ENCODE measurements at places on chromosomes 1 and 21. TPM values are rescaled to one million over a fixed set of nuclear protein-coding genes. Genes with fewer than 3 reads are reported as not detected.

GRCh38 chr1:224169718-224170270, 13.2 kb upstream of the DEGS1 start:
- no peak overlapping the region for H3K27ac ChIP-seq
- no peaks in the 10 kb centered on the region for H3K36me3 ChIP-seq
- peaks cover 3% of the 10 kb centered on the region for H3K27me3 ChIP-seq
- DNase-seq: no peak
- peaks cover 10% of the 10 kb centered on the region for H3K4me1 ChIP-seq

- peaks cover 16% of the 10 kb centered on the region for H3K4me1 ChIP-seq
- peak overlapping the region; percentile 96 for H3K4me3 ChIP-seq
- no peaks in the 10 kb centered on the region for H3K27me3 ChIP-seq
- peaks cover 6% of the 10 kb centered on the region for H3K36me3 ChIP-seq
- peak overlapping the region; percentile 66 for H3K27ac ChIP-seq
Observed at GRCh38 chr1:241639623-241640148, 483 bp downstream of the CHML start.

DNA sequence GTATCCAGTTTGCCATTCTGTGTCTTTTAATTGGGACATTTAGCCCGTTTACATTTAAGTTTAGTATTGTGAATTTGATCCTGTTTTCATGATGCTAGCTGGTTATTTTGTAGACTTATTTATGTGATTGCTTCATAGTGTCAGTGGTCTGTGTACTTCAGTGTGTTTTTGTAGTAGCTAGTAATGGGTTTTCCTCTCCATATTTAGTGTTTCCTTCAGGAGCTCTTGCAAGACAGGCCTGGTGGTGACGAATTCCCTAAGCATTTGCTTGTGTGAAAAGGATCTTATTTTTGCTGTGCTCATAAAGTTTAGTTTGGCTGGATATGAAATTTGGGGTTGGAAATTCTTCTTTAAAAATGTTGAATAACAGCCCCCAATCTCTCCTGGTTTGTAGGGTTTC, 69.2 kb upstream of the PDC start:
- H3K4me3 ChIP-seq: no peak overlapping the region
- H3K4me1 ChIP-seq: peaks cover 11% of the 10 kb centered on the region
- DNase-seq: peak; percentile 37

- peak; percentile 75 for DNase-seq
- no peak overlapping the region for H3K4me3 ChIP-seq
- no peak overlapping the region for H3K27ac ChIP-seq
Observed at GRCh38 chr21:45136927-45137611, 62.7 kb downstream of the ADARB1 start.

The VANGL2 gene
- 26.1 TPM for total RNA-seq

The COL16A1 gene
- total RNA-seq: 56.5 TPM

DNA sequence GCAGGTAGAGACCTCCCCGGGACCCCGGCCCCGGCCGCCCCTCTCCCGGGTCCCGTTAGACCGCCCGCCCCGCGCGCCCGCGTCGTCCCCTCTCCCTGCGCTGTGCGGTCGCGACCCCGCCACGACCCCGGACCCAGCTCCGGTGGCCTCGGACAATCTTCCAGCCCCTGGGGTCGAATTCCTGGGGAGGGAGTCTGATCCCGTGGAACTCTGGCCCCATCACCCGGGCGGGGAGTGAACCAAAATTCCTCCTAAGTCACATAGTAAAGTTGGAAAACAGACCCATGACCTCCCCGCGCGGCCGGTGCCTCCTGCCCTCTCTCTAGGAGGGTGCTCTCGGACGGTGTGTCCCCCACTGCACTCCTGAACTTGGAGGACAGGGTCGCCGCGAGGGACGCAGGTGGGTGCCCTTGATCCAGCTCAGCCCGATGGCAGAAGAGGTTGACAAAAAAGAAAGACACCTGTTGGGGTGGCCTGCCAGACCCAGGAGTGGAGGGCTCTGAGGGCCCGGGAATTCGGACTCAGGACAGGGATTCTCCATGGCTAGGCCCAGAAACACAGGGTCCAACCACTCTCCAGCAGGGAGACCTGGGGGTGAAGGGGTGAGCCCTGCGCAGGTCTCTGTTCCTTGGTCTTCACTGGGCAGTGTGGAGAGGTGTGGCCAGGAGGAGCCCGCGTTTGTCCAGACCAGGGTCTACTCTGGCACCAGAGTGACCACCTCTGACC, 451 bp downstream of the ADAMTSL4 start:
- H3K36me3 ChIP-seq: no peaks in the 10 kb centered on the region
- H3K4me1 ChIP-seq: peaks cover 14% of the 10 kb centered on the region
- H3K27me3 ChIP-seq: no peaks in the 10 kb centered on the region
- no peak overlapping the region for H3K27ac ChIP-seq
- DNase-seq: no peak

- peaks cover 2% of the 10 kb centered on the region for H3K27me3 ChIP-seq
- no peaks in the 10 kb centered on the region for H3K36me3 ChIP-seq
- no peaks in the 10 kb centered on the region for H3K4me1 ChIP-seq
- H3K27ac ChIP-seq: no peak overlapping the region
- DNase-seq: no peak
Observed at GRCh38 chr1:222314839-222315238, 233.1 kb downstream of the HHIPL2 start.

DNA sequence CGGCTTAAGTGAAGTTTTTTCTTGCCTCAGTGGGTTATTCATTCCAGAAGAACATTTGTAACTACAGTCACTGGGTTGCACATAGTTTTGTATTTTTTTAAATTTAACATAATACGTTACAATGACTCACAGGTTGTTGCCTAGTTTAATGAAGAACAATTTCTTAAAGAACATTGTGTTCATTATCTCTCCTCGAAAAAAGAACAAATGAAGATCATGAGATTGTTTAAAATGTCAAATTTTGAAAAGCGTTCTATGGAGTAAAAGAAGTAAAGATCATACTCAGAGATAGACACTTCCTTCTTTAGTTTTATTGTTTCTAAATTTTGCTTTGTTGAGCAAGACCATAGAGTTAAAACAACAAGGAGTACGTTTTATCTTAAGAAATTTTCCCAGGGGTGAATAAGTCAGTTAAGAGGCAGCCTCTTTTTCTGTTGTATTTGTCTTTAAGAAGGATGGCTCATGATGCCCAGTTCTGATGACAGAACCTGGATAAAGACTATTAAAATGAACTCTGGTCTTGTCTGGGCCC, 10.5 kb upstream of the SLAMF1 start:
- H3K27ac ChIP-seq: no peak overlapping the region
- H3K4me1 ChIP-seq: no peaks in the 10 kb centered on the region
- DNase-seq: no peak
- no peaks in the 10 kb centered on the region for H3K36me3 ChIP-seq
- H3K27me3 ChIP-seq: no peaks in the 10 kb centered on the region

- no peak overlapping the region for H3K27ac ChIP-seq
- H3K4me3 ChIP-seq: no peak overlapping the region
- peak; percentile 36 for DNase-seq
- no peaks in the 10 kb centered on the region for H3K4me1 ChIP-seq
- H3K27me3 ChIP-seq: peaks cover 13% of the 10 kb centered on the region
Observed at GRCh38 chr1:152141971-152142584, 16.9 kb downstream of the RPTN start.

The ALX3 gene
- total RNA-seq: not detected

DNA sequence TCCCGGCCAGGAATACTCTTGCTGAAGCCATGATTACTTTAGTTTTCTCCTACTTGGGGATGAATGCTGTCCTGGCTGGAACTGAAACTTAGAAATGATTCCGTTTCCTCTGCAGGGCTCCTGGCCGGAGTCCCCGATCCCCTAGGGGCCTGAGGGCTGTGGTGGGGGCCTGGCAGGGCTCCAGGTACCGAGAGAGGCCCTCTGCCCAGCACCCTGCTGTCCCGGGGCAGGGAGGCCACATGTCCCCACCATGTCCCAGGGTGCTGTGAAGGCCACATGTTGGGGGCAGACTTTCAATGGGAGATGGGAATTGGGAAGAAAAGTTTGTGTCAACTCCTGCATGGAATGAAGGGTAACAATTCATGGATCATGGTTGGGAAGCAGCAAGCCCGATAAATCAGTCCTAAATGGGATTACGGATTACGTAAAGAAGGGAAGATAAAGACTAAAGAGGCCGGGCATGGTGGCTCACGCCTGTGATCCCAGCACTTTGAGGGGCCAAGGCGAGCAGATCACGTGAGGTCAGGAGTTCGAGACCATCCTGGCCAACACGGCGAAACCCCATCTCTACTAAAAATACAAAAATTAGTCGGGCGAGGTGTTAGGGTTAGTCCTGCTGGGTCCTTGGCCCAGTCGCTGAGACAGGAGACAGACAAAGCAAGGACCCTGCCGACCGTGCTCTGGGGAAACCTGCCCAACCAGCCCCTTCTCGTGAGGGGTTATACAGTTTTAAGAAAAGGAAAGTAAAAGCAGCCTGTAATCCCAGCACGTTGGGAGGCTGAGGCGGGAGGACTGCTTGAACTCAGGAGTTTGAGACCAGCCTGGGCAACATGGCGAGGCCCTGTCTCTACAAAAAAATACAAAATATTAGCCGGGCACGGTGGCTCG, 37.6 kb downstream of the MORN1 start:
- no peak for DNase-seq
- H3K36me3 ChIP-seq: no peaks in the 10 kb centered on the region
- H3K27ac ChIP-seq: no peak overlapping the region
- H3K27me3 ChIP-seq: no peaks in the 10 kb centered on the region

The ANKRD35 gene
- total RNA-seq: 0.07 TPM

The IL20 gene
- total RNA-seq: not detected

DNA sequence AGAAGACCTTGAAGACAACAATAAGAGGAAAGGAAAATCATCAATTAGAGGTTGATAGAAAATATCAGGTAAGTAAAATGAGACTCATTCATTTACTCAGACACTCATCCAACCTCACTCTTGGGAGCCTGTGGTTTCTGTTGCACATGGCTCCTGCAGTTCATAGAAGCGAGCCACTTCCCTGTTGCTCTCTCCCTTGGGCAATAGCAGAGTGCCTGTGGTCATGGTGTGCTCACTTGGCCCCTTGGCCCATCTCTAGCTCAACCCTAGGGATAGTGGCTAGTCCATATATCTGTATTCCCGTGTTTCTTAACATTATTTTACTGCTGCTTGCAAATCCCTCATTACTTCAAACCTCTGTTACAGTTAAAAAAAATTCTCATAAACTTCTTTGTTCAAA, 368.6 kb downstream of the PTPRC start:
- DNase-seq: no peak
- H3K4me1 ChIP-seq: no peaks in the 10 kb centered on the region
- no peak overlapping the region for H3K4me3 ChIP-seq
- H3K27me3 ChIP-seq: no peaks in the 10 kb centered on the region
- H3K36me3 ChIP-seq: no peaks in the 10 kb centered on the region

DNA sequence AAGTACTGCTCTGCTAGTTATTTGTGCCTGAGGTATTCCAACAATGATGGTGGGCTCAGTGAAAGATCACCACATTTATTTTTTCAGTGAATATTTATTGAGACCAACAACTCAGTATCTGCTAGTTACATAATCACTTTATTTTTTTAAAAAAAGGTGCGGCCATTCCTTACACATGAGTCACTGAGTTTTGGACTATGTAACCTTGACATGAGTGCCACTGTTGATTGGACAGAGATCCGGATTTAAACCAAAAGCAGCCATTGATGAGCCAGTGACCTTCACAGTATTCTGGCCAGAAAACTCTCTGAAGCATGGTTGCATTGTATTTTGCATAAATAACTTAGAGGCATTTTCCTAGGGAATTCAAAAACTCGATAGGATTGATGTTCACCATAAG, 79.5 kb downstream of the NUF2 start:
- no peaks in the 10 kb centered on the region for H3K4me1 ChIP-seq
- no peak overlapping the region for H3K4me3 ChIP-seq
- no peak overlapping the region for H3K27ac ChIP-seq
- H3K36me3 ChIP-seq: no peaks in the 10 kb centered on the region
- no peak for DNase-seq

The OR2T33 gene
- not detected for total RNA-seq

DNA sequence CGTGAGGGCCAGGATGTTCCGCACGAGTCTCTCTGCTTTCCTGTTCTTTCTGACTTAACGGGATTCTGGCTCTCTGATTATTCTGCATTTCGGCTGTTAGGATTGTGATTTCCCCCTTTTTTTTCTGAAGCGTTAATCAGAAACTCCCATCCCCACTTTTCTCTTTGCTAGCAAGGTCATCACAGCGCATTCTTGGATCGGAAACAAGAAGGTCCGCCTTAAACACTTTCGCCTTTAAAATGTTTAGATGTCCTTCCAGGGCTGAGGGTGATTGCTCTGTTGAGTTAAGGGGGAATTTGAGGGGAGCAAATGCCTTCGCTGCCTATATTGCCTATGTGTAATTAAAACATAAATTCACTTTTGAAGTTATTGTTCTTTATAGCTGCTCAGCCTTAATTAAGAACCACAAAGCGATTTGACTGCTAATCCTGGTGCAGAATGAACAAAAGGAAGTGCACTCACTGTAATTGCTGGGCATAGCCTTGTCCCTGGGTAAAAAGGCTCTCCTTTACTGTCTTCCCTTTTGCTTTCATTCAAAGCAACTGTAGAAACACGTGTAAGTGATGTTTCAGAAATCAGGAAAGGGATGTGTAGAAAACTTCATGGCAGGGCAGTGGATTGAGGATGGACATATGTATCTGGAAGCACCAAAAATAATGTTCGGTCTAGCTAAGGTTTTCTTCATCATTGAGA, 1.2 kb downstream of the LAMC1 start:
- no peaks in the 10 kb centered on the region for H3K36me3 ChIP-seq
- H3K4me1 ChIP-seq: peaks cover 39% of the 10 kb centered on the region
- peak overlapping the region; percentile 99 for H3K4me3 ChIP-seq
- no peak for DNase-seq
- peak overlapping the region; percentile 90 for H3K27ac ChIP-seq

The RAP1A gene
- 66.6 TPM for total RNA-seq

DNA sequence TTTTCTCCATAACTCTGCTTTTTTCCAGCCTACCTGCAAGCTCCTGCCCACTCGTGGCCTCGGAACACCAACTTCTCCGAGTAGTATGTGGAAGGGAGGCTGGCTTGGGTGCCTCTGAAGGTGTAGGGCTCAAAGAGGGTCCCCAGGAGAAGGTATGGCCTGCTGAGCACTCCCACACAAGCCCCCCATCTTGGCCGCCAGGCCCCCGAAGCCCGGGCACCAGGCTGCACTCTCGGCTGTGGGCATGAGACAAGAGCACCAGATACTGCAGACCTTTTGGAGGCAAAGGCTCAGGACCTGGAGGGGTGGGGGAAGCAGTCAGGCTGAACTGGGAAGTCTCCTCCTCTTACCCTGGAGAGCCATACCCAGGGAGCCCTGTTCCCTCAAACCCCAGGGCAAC, 1.7 kb downstream of the ZNF692 start:
- H3K27ac ChIP-seq: no peak overlapping the region
- no peaks in the 10 kb centered on the region for H3K36me3 ChIP-seq
- no peak for DNase-seq

The TTC22 gene
- total RNA-seq: not detected

The FAM72C gene
- total RNA-seq: 0.61 TPM

Measured in astrocyte (in vitro differentiated cells and primary cell).